ENCODE measurements at places on chromosomes 3 and 15. TPM values are rescaled to one million over a fixed set of nuclear protein-coding genes. Genes with fewer than 3 reads are reported as not detected.

The PARP6 gene
- 23.3 TPM for total RNA-seq

The MOBP gene
- under 0.01 TPM for total RNA-seq

The SAXO2 gene
- 0.44 TPM for total RNA-seq

The ANP32A gene
- 50.8 TPM for total RNA-seq

The XCR1 gene
- not detected for total RNA-seq

The CCDC39 gene
- 0.17 TPM for total RNA-seq

The DPPA2 gene
- not detected for total RNA-seq

The IL5RA gene
- total RNA-seq, result not detected

The GOLGA8M gene
- total RNA-seq, result 1.2 TPM

The DLL4 gene
- 0.73 TPM for total RNA-seq

The EFHB gene
- 0.17 TPM for total RNA-seq

The SCAANT1 gene
- not detected for total RNA-seq

The NAA50 gene
- total RNA-seq, result 358 TPM

The UBAP1L gene
- 1.5 TPM for total RNA-seq

The FBXW12 gene
- total RNA-seq, result 0.15 TPM

The ADAMTS9 gene
- total RNA-seq, result 1.5 TPM

The PEX5L gene
- 2.8 TPM for total RNA-seq

The UROC1 gene
- not detected for total RNA-seq

The CYP19A1 gene
- total RNA-seq, result 5.1 TPM

The DPPA4 gene
- not detected for total RNA-seq

The MCTP2 gene
- total RNA-seq, result 19.6 TPM

The NIPA2 gene
- 53.9 TPM for total RNA-seq

The ERC2 gene
- 0.44 TPM for total RNA-seq

The IGF2BP2 gene
- total RNA-seq, result 36.8 TPM

The ANKRD63 gene
- total RNA-seq, result not detected

The ZMYND10 gene
- 1.5 TPM for total RNA-seq

The GLDN gene
- total RNA-seq, result 127 TPM

The IRAK2 gene
- 5.4 TPM for total RNA-seq

The BTLA gene
- total RNA-seq, result not detected

The CRBN gene
- 90.8 TPM for total RNA-seq

The DNAJA4 gene
- total RNA-seq, result 3.6 TPM

The GCSAM gene
- not detected for total RNA-seq

The PATL2 gene
- total RNA-seq, result 1.3 TPM

The CACNA2D2 gene
- not detected for total RNA-seq

The ADCY5 gene
- 0.66 TPM for total RNA-seq

The CNTN3 gene
- 1.7 TPM for total RNA-seq

The CPNE4 gene
- not detected for total RNA-seq

The CCDC33 gene
- not detected for total RNA-seq

The PTPRG gene
- 58.2 TPM for total RNA-seq

The AGTR1 gene
- total RNA-seq, result 3.3 TPM

The MTHFS gene
- total RNA-seq, result 14.9 TPM

The ATP1B3 gene
- total RNA-seq, result 69.5 TPM

The CDHR4 gene
- total RNA-seq, result not detected

The LYZL4 gene
- not detected for total RNA-seq

The IL17RC gene
- total RNA-seq, result 58.9 TPM

The C3orf70 gene
- 0.87 TPM for total RNA-seq

The PDE8A gene
- total RNA-seq, result 25.0 TPM

The SLC6A20 gene
- under 0.01 TPM for total RNA-seq
